Fibroblast of skin of right biceps (primary cell): ENCODE measurements at places on chromosomes 11 and 22.

DNA sequence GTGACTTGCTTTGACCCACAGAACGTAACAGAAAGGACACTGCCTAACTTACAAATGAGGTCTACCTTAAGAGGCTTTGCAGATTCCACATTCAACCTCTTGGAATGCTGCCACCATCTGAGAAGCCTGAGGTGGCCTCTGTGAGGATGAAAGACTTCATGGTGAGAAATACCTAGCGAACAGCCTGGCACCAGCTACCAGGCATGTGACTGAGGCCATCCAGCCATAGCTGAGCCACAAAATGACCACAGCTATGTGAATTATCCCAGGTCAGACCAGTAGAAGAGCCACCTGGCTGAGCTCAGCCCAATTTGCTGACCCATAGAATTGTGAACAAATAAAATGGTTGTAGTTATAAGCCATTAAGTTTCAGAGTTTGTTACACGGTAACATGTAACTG lies 37.5 kb downstream of the PPARA start:
- no peak for DNase-seq

- DNase-seq: no peak
These were observed 2.4 kb upstream of the GALNT18 start for GRCh38 chr11:11624204-11624603.

DNA sequence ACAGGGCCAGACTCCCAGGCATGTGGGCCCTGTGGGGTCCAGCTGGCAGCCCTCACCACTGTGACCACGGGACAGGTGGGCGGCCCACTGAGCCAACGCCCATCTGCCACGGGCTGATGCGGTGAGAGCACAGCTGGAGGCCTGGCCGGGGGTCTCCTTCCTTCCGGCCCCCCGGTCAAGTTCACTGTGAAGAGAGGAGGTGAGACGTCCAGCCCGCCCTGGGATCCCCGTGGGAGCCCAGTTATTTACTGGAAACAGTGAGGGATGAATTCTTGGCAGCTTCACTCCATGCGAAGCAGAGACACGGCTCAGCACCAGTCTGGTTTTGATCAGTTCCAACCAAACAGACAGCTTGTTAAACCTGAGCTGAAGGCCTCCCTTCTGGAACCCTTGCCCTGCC lies 38.7 kb downstream of the WNT11 start:
- peak; percentile 17 for DNase-seq

- DNase-seq: no peak
These were observed 86.5 kb downstream of the ACER3 start for GRCh38 chr11:76947190-76947589.

GRCh38 chr22:48021991-48022401 lies 1259.5 kb downstream of the TBC1D22A start:
- no peak for DNase-seq

GRCh38 chr22:29151316-29151715 lies 54.4 kb upstream of the EMID1 start:
- no peak for DNase-seq

DNA sequence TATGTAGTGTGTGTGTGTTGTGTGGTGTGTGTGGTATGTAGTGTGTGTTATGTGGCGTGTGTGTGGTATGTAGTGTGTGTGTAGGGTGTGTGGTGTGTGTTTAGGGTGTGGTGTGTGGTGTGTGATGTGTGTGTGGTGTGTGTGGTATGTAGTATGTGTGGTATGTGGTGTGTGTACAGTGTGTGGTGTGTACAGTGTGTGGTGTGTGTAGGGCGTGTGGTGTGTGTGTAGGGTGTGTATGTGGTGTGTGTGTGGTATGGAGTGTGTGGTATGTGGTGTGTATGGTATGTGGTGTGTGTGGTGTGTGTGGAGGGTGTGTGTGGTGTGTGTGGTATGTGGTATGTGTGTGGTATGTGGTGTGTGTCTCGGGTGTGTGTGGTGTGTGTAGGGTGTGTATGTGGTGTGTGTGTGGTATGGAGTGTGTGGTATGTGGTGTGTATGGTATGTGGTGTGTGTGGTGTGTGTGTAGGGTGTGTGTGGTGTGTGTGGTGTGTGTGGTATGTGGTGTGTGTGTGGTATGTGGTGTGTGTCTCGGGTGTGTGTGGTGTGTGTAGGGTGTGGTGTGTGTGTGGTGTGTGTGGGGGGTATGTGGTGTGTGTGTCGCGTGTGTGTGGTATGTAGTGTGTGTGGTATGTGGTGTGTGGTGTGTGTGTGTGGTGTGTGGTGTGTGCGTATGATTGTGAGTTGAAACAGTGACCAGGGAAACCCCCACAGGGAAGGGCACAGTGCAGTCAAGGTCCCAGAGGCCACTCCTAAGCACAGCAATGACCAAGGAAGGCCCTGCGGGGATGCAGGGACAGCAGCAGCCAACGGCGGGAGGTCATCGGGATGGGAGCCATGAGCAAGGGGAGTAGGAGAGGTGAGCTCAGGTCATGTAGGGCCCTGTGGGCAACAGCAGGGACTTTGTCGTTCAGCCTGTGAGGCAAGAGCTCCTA lies 2.9 kb upstream of the PPP6R2 start:
- DNase-seq: peak; percentile 15

GRCh38 chr11:86615487-86615886 lies 56.9 kb downstream of the ME3 start:
- DNase-seq: no peak

GRCh38 chr22:36144886-36145541 lies 15.5 kb downstream of the APOL3 start:
- DNase-seq: peak; percentile 69

GRCh38 chr11:121499405-121499804 lies 46.6 kb upstream of the SORL1-AS1 start:
- no peak for DNase-seq

DNA sequence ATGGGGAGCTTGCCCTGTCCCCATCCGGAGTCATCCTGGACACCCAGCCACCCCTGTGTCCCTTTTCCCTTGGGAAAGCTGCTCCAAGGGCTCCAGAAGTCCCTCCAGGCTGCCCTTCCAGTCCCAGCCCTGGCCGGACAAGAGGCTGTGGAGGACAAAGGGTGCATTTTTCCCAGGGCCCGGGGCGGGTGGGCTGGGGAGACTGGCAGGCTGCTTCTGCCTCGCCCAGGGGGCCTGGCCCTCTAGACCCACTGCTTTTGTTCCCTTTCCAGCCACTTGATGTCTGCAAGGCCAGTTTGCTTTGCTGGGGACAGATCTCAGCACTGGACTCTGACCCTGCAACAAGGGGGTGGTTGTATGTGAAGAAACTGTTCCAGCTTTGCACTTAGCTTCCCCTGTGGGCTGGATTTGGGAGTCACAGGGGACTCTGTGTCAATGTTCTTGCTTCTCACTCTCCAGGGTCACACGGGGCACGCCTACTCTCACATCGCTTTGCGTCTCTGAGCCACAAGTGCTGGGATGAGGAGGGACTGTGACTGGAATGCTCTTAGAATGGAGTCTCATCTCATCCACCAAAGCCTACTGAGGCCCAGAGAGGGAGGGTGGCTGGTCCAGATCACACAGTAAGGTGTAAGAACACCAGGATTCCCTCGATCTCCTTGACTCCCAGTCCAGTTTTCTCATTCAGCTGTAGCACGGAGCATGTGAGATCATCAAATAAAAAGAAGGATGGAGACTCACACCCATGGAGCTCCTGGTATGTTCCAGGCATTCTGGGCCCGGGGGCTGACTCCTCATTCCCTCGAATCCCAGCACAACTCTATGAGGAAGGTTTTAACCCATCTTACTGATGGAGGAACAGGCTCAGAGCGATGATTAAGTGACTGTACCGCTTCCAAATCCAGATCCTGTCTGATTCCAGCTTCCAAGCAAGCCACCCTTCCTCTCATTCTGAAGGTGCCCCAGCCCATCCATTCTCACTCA lies 59.9 kb downstream of the FBXO7 start:
- DNase-seq: peak; percentile 65

- no peak for DNase-seq
These were observed 6.9 kb downstream of the TSPAN32 start for GRCh38 chr11:2308713-2309112.

DNA sequence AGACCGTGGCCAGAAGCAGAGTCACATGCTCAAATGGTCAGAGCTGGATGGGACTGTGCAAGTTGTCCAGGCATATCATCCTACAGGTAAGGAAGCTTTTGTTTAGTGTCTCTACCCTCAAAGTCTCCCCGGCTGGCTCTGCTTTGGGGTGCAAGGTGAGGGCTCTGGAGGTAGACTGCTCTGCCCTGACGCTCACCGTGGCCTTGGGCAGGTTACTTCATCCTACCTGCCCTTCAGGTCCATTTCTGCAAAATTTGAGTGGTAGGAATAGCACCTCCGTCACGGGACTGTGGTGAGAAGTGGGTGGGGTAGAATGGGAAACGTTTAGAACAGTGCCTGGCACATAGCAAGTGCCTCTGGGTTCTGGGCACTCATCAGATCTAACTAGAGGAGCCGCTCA lies 42.2 kb downstream of the NAT10 start:
- no peak for DNase-seq

DNA sequence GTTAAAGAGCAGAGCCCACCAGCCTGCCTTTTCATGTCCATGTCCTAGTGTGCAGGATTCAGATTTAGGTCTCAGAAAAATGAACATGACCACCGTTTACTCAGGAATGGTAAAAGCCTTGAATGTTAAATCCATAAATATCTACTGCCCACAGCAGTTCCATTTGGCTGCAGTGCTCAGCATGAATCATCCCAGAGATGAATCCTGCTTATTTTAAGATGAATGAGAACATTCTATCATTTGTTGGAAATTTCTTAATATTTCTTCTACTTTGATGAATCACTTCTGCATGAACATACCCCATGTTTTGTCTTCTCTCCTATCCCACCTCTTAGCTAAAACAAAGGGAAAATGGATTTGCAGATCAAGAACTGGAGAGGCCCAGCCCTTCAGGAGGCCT lies 47.5 kb upstream of the AQP11 start:
- peak; percentile 75 for DNase-seq

- peak; percentile 93 for DNase-seq
These were observed 662.1 kb downstream of the NTM start for GRCh38 chr11:132032555-132032954.

DNA sequence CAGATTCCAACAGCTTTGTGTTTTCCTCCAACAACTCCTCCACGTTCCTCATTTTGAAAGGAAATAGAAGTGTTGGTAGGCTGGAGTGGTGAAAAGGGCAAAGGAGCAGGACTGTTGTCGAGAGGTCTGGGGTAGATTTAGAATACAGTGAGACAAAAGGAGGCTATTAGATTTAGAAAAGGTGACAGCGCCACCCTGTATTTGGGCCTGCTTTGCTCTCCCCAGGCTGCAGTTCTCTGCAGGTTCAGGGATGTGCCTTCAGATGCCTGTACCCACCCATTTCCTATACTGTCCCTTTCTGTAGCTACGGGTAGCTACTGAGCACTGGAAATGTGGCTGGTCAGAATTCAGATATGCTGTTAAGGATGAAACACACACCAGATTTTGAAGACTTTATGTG lies 20.8 kb downstream of the MMP13 start:
- no peak for DNase-seq

DNA sequence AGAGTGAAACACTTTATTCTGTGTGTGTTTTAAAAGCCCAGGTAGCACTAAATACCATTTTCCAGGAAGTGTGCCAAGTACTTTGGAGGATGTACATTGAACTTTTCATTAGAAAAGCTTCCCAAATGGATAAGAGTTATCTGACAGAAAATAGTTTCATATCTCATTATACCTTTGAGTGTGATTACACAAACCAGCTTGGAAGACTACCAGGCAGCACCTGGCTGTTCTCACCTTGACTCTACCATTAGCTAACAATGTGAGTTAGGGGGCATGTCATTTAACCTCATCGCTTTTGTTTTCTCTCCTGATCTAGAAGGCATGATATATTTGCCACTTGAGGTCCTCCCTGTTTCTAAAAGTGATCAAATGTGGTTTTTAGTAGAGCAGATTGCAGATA lies 50.2 kb downstream of the GRM5 start:
- no peak for DNase-seq

DNA sequence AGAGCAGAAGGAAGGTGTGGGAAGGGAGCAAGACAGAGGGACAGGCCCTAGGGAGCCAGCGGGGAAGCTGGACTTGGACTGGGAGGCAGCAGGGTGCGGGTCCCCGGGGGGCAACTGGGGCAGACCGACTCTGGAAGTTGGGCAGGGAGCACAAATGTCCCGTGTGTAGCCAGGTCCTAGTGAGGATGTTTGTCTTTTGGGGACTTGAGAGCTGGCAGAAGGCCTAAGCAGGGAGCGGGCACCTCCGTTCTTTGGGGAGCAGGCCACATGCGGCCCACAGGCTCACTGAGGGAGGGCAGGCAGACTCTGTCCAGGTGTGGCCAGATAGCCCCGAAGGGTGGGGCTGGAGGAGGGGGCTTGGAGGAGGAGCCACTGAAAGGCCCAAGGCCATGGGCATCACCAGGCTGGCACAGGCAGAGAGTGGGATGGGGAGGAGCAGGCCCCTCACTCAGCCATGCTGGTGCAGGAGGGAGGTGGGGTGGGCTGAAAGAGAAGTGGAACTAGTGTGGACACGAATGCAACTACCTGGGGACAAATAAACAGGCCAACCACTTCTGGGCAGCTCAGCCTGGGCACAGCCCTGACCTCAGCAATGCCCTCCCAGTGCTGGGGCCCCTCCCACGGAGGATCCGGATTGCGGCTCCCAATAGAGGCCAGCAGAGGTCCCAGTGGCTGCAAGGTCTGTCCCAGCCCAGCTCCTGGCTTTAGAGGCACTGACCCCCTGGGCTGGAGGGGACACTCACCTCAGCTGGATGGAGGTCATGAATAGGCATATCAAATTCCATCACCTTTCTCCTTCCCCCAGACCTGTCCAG lies 1.3 kb upstream of the SCARF2 start:
- DNase-seq: no peak

DNA sequence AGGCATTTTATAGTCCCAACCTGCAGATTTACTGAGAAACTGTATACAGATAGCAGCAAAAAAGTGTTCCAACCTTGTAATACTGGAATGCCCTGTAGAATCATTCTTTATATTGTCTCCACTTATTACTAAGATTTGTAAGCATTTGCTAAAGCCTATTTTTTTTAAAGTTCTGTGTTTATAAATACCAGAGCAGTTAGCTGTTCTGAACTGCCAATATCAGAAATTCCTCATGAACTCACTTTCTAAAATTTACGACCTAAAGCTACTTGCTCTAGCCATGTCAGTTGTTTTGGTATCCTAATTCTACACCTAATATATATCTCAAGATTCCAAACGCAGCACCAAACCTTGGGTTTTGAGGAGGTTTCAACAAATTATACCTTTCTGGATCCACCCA lies 103.2 kb downstream of the C11orf65 start:
- peak; percentile 46 for DNase-seq

GRCh38 chr22:24181996-24182899 lies 961 bp downstream of the SUSD2 start:
- DNase-seq: no peak

DNA sequence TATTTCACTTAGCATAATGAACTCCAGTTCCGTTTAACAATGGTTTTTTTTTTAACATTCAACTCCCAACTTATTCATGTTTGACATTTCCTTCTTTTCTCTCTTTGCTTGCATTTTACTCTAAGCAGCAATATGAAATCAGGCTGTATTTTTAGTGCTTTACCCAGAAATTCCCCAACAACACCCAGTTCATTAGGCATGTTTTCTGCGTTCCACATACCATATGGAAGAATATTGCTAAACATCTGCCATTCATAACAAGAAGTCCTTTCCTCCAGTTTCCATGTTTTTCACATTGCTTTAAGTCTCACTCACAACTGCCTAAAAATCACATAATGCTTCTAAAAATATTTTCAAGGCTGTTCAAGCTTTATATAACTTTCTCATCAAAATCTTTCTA lies 45.8 kb downstream of the PLAAT5 start:
- DNase-seq: no peak
